ENCODE measurements at places on chromosomes 3 and 15. TPM values are rescaled to one million over a fixed set of nuclear protein-coding genes. Genes with fewer than 3 reads are reported as not detected.

Gene TP63
- polyA plus RNA-seq, result 32.7 TPM

Gene HIGD2B
- polyA plus RNA-seq, result not detected

Gene EFCAB12
- 0.27 TPM for polyA plus RNA-seq

Gene GASK1A
- 0.74 TPM for polyA plus RNA-seq

Gene PARP15
- polyA plus RNA-seq, result 0.09 TPM

Gene PTPRG
- polyA plus RNA-seq, result 2.3 TPM

Gene CGGBP1
- 17.5 TPM for polyA plus RNA-seq

Gene KCNAB1
- 0.15 TPM for polyA plus RNA-seq

Gene P4HTM
- 2.3 TPM for polyA plus RNA-seq

Gene CCDC39
- not detected for polyA plus RNA-seq

Gene SEMA3F
- polyA plus RNA-seq, result 94.2 TPM

Gene DAZL
- polyA plus RNA-seq, result not detected

Gene IREB2
- polyA plus RNA-seq, result 4.6 TPM

Gene CIAO2A
- 89.0 TPM for polyA plus RNA-seq

Gene MORC1
- polyA plus RNA-seq, result not detected

Gene CHST14
- 9.0 TPM for polyA plus RNA-seq

Gene ADGRG7
- not detected for polyA plus RNA-seq

Gene CISH
- 5.9 TPM for polyA plus RNA-seq

Gene WDR93
- not detected for polyA plus RNA-seq

Gene GOLGA8G
- polyA plus RNA-seq, result not detected

Gene ZBTB11
- 3.7 TPM for polyA plus RNA-seq

Gene MYRIP
- polyA plus RNA-seq, result not detected

Gene TGM5
- not detected for polyA plus RNA-seq

Data from foreskin keratinocyte (primary cell).